Fibroblast of lung (primary cell): ENCODE measurements at places on chromosomes 2 and 18. TPM values are rescaled to one million over a fixed set of nuclear protein-coding genes. Genes with fewer than 3 reads are reported as not detected.
A peak's percentile ranks its signal among the peaks of the same experiment; 100 is the strongest.

RESP18 gene
- not detected in 2 replicates for total RNA-seq

MDH1B gene
- 0.99 and 1.8 TPM in 2 replicates for total RNA-seq

NYAP2 gene
- total RNA-seq = under 0.01 TPM in 1 of 2 replicates, not detected in the other

PKDCC gene
- 63.9 and 70.1 TPM in 2 replicates for total RNA-seq

POTEC gene
- not detected in 2 replicates for total RNA-seq

INPP5D gene
- total RNA-seq = 0.33 and 0.51 TPM in 2 replicates

KCMF1 gene
- total RNA-seq = 29.3 and 61.8 TPM in 2 replicates

CFAP221 gene
- 0.26 TPM in 1 of 2 replicates, not detected in the other for total RNA-seq

APCDD1 gene
- total RNA-seq = 4.9 and 17.3 TPM in 2 replicates

C2orf49 gene
- total RNA-seq = 23.4 and 28.4 TPM in 2 replicates

ANKRD36C gene
- total RNA-seq = 31.1 and 32.9 TPM in 2 replicates

DNA sequence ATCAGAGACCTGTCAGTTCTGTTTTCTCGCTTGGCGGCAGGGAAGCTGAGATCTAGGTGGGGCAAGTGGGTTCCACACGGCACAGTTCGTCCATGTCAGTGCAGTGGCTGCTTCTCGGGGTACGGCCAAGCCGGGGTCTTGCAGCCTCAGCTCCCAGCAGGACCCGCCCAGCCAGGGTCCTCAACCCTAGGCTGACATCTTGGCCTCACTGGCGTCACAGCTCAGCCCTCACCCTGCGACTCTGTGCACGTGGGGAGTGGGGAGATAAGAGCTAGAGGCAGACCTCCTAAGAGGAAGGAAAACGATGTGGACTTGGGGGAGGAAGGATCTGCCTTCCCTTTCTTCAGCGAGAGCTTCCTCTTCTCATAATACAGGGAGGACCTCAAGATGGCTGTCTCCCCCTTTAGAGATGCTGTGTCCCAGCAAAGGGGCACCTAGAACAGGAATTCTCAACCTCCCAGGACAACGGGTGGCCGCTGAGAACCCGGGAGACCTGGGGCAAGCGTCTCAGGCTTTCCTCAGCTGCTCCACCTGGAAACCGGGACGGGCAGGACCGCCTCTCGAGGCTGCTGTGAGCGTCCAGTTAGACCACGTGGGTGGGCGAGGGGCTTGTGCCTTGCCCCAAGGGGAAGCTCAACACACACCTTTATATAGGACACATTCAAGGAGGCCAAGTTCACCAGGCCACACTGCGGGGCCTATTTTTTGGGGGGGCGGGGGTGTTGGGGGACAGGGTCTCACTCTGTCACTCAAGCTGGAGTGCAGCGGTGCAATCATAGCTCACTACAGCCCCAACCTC is 23.5 kb upstream of the KLF11 start:
- no peak for DNase-seq
- H3K4me3 ChIP-seq = no peak overlapping the region
- H3K36me3 ChIP-seq = no peaks in the 10 kb centered on the region
- no peaks in the 10 kb centered on the region for H3K4me1 ChIP-seq
- no peak overlapping the region for H3K27ac ChIP-seq
- H3K27me3 ChIP-seq = no peaks in the 10 kb centered on the region

- peaks cover 14% of the 10 kb centered on the region for H3K27me3 ChIP-seq
- no peaks in the 10 kb centered on the region for H3K36me3 ChIP-seq
- no peak for DNase-seq
- no peak overlapping the region for H3K27ac ChIP-seq
- H3K4me1 ChIP-seq = no peaks in the 10 kb centered on the region
These were observed 78.7 kb upstream of the YPEL5 start for GRCh38 chr2:30068067-30068466.

GRCh38 chr2:106885329-106885728 is 638 bp downstream of the ST6GAL2 start:
- DNase-seq = peak; percentile 34
- no peak overlapping the region for H3K27ac ChIP-seq
- H3K4me3 ChIP-seq = no peak overlapping the region
- peaks cover 7% of the 10 kb centered on the region for H3K27me3 ChIP-seq

GRCh38 chr2:53813151-53813550 is 26.3 kb downstream of the ERLEC1 start:
- no peak overlapping the region for H3K4me3 ChIP-seq
- peaks cover 6% of the 10 kb centered on the region for H3K36me3 ChIP-seq
- no peak for DNase-seq
- no peaks in the 10 kb centered on the region for H3K27me3 ChIP-seq
- H3K4me1 ChIP-seq = no peaks in the 10 kb centered on the region

DNA sequence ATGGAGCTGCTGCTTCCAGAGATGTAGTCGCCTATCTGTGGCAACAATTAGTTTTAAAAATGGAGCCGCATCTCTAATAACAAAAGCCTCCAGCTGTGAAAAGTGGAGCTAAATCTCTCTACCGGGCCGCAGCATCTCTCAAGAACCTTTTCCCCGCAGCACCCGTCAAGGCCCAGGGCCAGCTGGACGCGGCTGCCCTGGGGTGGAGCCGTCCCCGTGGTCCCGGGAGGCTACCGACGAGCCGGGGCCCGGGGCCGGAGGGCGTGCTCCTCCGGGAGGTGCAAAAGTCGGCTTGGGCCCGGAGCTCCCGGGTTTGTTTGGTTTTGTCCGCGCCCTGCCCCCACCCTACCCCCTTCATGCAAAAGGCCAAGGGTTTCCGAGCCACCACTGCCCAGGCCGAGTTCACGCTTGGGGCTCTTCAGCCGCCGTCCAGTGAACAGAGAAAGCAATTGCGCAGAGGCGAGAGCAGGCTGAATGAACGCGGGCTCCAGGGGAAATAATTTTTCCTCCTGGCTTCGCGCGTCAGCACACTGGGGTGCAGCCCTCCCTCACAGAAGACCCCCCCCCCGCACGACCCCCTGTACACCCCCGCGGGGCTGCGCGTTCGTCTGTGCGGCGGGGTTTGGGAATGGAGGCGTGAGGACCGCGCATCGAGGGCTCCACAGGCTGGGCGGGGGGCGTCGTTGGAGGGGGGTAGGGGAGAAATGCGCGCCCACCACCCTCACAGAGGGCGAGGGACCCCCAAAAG is 557 bp upstream of the GREB1L start:
- no peaks in the 10 kb centered on the region for H3K36me3 ChIP-seq
- no peak overlapping the region for H3K27ac ChIP-seq
- H3K27me3 ChIP-seq = peaks cover 31% of the 10 kb centered on the region
- no peaks in the 10 kb centered on the region for H3K4me1 ChIP-seq

- peak; percentile 76 for DNase-seq
- H3K27me3 ChIP-seq = no peaks in the 10 kb centered on the region
- no peaks in the 10 kb centered on the region for H3K36me3 ChIP-seq
- no peak overlapping the region for H3K4me3 ChIP-seq
These were observed 118.9 kb upstream of the COL5A2 start for GRCh38 chr2:189298481-189298880.

GRCh38 chr2:21102356-21102755 is 21.4 kb upstream of the TDRD15 start:
- no peaks in the 10 kb centered on the region for H3K36me3 ChIP-seq
- no peak for DNase-seq
- H3K4me3 ChIP-seq = no peak overlapping the region
- no peaks in the 10 kb centered on the region for H3K27me3 ChIP-seq
- H3K27ac ChIP-seq = no peak overlapping the region

GRCh38 chr2:200039724-200040650 is 84.6 kb downstream of the MAIP1 start:
- DNase-seq = peak; percentile 92
- no peaks in the 10 kb centered on the region for H3K27me3 ChIP-seq
- no peaks in the 10 kb centered on the region for H3K36me3 ChIP-seq
- H3K4me1 ChIP-seq = peaks cover 21% of the 10 kb centered on the region
- no peak overlapping the region for H3K4me3 ChIP-seq

DNA sequence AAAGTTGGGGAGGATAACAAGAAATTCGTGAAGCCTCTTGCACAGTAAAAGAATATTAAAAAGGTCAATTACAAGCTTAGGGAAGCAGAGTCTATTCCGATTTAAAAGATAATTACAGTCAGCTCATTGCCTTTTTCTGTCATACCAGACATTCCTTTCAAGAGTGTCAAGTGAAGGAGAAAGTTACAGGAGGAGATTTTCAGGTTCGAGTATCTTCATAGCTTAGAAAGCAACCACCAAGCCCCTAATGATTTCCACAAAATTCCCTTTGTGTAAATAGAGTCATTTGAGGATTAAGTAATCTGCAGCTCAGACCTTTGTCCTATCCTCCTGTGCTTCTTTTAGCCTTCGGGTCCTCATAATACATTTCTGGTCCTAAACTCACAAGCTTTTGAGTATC is 414.9 kb downstream of the CDH2 start:
- no peak overlapping the region for H3K4me3 ChIP-seq
- no peaks in the 10 kb centered on the region for H3K36me3 ChIP-seq
- H3K27me3 ChIP-seq = no peaks in the 10 kb centered on the region
- H3K27ac ChIP-seq = no peak overlapping the region
